CD4-positive, alpha-beta T cell treated with Interleukin-10 for 1 hour (primary cell): ENCODE measurements at places on chromosomes 7 and 10.

- DNase-seq: no peak
These were observed 17.1 kb downstream of the UNCX start for GRCh38 chr7:1249731-1250130.

- no peak for DNase-seq
These were observed 69.6 kb downstream of the NRG3 start for GRCh38 chr10:81944609-81945008.

DNA sequence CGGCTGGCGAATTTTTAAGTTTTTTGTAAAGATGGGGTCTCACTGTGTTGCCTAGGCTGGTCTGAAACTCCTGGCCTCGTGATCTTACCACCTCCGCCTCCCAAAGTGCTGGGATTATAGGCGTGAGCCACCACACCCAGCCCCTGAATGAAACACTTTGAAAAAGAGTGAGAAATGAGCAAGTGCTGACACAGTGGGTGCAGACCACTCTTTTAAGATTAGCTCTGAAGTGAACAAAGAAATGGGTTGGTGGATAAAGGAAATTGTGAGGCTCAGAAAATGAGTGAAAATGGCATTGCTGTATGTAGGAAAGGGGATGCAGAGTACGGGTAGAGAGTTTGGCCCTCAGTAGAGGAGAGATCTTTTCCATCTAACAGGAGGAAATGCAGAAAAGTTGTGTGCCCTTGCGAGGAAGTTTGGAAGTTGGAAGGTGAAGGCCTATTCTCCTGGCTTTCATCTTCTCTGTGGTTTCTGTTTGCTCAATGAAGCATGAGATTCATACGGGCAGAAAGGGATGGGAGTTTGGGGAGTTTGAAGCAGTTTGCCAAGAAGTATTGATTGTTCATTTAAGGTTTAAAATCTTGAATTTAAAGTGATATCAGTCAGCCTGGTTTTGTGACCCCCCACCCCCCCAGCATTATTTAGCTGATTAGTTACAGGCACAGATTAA lies 11.0 kb downstream of the MAPK8 start:
- no peak for DNase-seq

- no peak for DNase-seq
These were observed 28.7 kb downstream of the FRMD4A start for GRCh38 chr10:14302035-14302434.

GRCh38 chr7:98119256-98119918 lies 12.7 kb downstream of the LMTK2 start:
- DNase-seq: no peak

GRCh38 chr10:95388539-95388938 lies 97.7 kb upstream of the PDLIM1 start:
- DNase-seq: no peak

GRCh38 chr10:91190388-91190870 lies 30.0 kb upstream of the PCGF5 start:
- no peak for DNase-seq

GRCh38 chr10:23439961-23440889 lies 1.4 kb downstream of the OTUD1 start:
- peak; percentile 19 for DNase-seq

- DNase-seq: no peak
These were observed 87.9 kb downstream of the FZD1 start for GRCh38 chr7:91352091-91352490.

DNA sequence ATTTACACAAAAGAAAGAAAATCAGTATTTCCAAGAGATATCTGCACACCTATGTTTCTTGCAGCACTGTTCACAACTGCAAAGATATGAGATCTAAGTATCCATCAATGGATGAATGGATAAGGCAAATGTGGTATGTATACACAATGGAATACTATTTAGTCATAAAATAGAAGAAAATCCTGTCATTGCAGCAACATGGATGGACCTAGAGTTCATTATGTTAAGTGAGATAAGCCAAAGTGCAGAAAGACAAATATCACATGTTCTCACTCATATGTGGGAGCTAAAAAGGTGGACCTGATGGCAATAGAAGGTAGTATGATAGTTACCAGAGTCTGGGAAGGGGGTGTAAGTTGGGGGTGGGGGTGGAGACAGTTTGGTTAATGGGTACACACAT lies 1171.6 kb downstream of the SORCS1 start:
- DNase-seq: no peak

DNA sequence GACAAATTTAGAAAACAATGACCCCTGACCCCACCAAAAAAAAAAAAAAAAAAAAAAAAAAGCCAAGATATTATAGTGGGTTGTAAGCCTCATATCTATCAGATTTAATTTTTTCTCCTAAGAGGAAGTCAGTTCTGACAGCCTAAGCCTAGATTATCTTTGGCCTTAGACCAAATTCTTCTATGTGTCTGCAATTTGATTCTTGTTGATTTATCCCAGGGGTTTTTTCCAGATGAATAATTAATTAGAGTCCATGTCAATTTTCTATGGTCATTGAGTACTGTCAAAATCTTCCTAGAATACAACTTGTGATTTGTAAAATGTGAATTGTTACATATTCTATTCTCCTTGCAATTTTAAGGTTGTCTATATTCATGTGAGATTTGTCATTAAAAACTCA lies 151.6 kb upstream of the CACNA2D1 start:
- DNase-seq: no peak

- DNase-seq: no peak
These were observed 73.3 kb downstream of the NRCAM start for GRCh38 chr7:108382932-108383331.

DNA sequence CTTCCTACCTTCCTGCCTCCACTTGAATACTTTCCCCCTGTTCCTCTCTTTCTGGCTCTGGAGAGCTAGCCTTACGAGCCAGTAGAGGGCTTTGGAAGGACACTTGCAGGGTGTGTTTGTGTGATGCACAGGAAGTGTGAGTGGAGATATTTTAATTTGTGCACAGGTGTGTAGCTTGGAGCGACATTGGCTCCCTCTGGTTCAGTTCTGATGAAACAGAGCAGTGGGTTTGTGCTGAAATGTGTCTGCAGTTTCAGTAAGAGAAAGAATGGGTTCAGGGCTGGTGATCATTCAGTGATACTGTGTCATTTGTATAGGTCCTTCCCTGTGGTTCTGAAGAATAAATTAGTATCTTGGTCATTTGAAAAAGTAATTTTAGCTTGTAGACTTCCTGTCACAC lies 86.9 kb downstream of the SND1 start:
- DNase-seq: no peak

- DNase-seq: no peak
These were observed 5.3 kb downstream of the FBH1 start for GRCh38 chr10:5895365-5895764.

- no peak for DNase-seq
These were observed 27.3 kb downstream of the SNX10 start for GRCh38 chr7:26318921-26319320.

- DNase-seq: no peak
These were observed 3.6 kb upstream of the GIMAP5 start for GRCh38 chr7:150733482-150734095.

- DNase-seq: no peak
These were observed 743 bp downstream of the RBM17 start for GRCh38 chr10:6089334-6090219.
